GM04504 (cell line): ENCODE measurements at places on chromosomes 12 and 14.

DNA sequence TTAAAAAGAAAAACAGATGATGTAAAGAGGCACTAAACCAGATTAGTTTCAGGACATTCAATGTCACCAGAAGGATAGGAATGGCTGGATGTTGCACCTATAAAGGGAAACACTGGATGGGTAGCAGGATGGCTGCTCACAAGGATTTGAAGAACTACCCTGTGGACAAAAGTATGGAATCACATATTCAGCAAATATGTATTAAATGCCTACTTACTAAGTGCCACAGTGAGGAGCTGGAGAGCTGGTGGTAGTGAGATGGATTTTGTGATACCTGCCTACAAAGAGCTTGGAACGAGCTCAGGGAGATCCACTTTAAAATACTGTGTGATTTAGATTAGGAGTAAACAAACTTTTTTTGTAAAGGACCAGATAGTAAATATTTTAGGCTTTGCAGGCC, 316.2 kb downstream of the PAWR start:
- no peak for DNase-seq

GRCh38 chr12:124640056-124640455, 72.6 kb upstream of the NCOR2 start:
- no peak for DNase-seq

DNA sequence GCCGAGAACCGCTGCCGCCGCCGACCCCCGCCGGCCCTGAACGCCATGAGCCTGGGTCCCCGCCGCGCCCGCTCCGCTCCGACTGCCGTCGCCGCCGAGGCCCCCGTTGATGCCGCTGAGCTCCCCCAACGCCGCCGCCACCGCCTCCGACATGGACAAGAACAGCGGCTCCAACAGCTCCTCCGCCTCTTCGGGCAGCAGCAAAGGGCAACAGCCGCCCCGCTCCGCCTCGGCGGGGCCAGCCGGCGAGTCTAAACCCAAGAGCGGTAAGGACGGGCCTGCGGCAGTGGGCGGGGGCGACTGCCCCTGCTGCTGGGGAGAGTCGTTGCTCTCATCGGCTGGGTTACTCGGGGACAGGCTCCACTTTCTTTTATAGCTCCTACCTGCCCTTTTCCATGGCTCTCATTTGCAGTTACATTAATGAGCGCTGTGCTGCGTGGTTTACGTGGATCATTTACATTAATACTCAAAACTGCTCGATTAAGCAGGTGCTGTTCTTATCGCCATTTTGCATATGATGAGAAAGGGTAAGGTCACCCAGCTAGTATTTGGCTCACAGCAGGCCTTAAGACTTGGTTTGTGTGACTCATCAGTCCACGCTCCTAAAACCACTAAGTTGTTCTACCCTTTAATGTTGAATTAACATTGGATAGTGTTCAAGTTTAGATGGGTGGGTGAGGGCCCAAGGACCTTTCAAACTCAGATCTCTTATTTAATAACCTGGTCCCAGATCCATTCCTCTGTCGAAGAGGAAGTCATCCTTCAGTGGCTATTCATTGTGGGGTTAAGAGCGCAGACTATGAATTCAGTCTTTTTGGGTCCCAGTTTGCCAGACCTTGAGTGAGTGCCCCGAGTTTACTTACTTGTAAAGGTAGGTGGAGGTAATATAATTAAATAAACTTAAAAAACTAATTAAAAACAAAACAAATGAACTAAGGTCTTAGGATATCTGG, 823 bp downstream of the RNF10 start:
- DNase-seq = peak; percentile 32

- no peak for DNase-seq
These were observed 68.5 kb upstream of the PKP2 start for GRCh38 chr12:32964981-32965585.

GRCh38 chr14:20794644-20795369, 7.8 kb downstream of the RNASE1 start:
- no peak for DNase-seq

DNA sequence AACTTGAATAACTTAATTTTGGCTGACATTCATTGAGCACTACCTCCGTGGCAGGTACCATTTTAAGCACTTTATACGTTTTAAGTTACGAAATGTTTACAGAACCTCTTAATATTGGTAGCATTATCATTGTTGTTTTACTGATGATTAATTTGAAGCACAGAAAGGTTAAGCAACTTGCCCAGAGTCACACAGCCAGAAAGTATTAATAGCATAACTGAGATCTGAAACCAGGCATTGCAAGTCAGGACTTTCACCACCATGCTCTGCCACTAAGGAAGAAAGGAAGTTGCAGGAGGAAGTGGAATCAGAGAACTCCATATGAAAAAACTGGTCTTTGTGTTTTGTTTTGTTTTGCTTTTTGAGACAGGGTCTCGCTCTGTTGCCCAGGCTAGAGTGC, 28.2 kb upstream of the BCAT1 start:
- DNase-seq = no peak
